ENCODE measurements at places on chromosomes 7 and 10.

GRCh38 chr7:36244429-36244828 lies 91.4 kb downstream of the EEPD1 start:
- no peak for DNase-seq

DNA sequence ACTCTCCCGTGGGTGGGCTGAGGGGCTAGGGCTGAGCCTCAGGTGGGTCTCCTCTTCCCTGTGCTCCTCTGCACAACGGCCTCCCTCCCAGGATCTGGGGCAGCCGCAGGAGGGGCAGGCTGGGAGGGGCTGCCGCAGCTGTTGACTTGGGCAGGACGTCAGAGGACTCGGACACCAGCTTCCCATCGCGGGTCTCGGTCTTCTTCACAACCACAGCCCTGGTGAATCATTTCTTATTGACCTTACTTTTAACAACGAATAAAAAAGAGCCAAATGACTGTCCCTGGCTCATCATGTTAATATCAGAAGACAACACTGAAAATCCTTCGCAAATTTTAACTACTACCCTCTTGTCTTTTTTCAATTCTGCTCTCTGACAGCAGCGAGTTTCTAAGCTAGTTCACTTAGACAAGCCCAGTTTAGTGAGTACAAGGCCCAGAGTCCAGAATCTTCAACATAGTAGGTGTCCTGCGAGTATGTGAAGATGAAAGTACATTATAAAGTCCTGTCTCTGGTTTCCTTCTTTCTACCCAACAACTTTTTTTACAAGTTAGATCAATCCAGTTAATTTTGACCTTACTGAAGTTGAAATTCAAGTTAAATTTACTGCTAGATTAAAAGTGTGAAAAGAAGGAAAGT lies 32.4 kb downstream of the CTNNA3 start:
- DNase-seq = no peak

- DNase-seq = no peak
Observed at GRCh38 chr7:152108359-152108758, 82.9 kb downstream of the GALNT11 start.

GRCh38 chr7:75850235-75850634 lies 28.6 kb upstream of the RHBDD2 start:
- no peak for DNase-seq

DNA sequence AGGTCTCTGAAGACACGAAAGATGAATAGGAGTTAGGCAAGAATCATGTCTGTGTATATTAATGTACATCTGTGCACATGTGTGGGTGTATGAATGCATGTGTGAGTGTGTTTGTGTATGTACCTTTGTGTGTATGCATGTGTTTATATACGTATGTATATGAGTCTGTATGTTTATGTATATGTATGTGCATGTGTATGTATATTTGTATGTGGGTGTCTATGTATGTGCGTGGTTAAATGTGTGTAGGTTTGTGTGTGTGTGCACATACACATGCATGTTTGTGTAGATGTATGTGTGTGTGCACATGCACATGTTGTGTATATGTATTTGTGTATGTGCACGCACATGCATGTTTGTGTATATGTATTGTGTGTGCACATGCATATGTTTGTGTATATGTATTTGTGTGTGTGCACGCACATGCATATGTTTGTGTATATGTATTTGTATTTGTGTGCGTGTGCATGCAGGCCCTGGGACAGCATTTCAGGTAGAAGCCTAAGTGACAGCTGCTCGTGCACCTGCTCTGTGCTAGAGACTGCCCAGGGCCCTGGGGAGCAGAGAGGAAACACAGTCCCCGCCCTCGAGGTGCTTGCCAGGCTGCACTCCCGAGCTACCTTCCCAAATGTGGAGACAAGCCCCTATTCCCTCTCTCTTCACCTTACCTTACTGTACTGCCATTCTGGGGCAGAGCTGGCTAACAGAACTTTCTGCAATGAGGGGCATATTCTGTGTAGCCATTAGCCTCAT lies 12.1 kb downstream of the PNLIPRP1 start:
- no peak for DNase-seq

Data from fibroblast of upper back skin (primary cell).